ENCODE measurements at places on chromosomes 5 and 9.

- no peak for DNase-seq
These were observed 51.1 kb downstream of the AHRR start for GRCh38 chr5:372556-372995.

DNA sequence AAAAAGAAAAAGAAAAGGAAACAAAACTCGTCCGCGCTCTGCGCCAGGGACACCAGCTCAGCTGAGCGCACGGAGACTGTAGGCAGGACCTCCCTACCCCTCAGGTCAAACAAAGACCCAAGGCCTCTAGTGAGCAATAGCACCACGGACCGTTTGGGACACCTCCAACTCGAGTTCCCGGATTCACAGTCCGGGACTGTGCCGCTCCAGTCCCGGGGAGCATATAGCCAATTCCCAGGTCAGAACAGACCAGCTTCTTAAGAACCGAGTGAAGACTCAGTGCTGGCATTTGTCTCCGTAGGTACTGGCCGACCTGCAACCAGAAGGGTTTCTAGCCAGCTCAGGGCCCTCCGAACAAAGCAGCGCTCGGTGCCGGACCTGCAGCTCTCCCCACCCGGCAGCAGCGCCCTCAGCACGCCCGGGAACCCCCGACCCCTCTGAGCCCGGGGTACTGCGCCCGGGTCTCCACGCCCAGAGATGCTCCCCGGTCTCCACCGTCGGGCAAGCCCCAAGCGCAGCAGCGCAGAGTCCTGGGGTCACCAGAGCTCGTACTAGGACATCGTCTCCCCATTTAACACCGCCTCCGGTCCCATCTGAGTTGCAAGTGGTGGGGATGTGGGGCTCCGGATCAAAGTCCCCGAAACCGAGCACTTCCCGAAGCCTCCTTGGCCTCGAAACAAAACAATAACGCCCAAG is 591 bp downstream of the ABCA1 start:
- no peak for DNase-seq

- DNase-seq: no peak
These were observed 47.3 kb downstream of the ANKRD31 start for GRCh38 chr5:75189353-75189752.

DNA sequence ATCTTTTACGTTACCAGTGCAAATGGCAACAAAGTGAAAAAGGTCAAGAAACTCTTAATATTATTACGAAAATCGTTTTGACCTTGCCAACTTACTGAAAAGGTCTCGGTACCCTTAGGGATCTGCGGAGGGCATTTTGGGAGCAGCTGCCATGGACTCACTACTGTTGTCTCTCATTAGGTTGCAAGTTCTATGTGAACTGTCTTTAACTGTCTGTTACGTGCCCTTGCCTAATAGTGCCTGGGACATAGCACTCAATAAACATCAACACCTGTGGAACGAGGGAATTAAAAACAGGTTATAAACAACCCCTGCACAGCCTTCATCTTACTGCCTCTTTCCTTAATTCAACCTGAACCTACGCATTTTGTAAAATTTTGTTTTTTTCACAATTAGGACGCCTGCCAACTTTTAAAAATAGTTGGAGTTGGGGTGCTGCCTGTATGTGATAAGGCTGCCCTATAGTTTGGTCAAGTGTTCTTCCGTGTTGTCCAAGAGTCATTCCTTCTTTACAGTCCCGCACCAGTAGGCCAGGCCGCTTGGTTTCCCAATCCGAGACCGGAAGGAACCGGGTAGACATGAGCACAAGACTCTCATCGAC is 527 bp upstream of the SREK1 start:
- no peak for DNase-seq

DNA sequence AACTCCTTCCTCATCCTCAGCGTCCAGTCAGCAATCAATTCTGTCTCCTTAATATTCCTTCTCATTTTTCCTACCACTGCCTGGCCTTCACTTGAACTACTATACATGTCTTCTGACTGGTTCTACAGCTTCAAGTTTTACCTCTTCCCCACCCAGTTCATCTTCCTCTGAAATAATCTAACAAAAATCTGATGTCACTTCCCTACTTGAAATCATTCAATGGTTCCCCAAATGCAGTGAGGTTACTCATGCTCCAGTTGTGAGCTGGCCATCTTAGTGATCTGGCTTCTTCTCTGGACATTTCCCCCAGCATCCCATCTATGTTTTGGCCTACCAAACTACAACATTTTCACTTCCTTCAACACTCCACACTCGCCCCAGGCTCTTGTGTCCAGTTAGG is 14.9 kb upstream of the TMEM267 start:
- no peak for DNase-seq

Data from activated T-helper 9 cell treated with anti-CD3 and anti-CD28 coated beads, Interleukin-2, amount 50 U/mL, for 16 hours (primary cell).